ENCODE measurements at places on chromosomes 12 and 14.

DNA sequence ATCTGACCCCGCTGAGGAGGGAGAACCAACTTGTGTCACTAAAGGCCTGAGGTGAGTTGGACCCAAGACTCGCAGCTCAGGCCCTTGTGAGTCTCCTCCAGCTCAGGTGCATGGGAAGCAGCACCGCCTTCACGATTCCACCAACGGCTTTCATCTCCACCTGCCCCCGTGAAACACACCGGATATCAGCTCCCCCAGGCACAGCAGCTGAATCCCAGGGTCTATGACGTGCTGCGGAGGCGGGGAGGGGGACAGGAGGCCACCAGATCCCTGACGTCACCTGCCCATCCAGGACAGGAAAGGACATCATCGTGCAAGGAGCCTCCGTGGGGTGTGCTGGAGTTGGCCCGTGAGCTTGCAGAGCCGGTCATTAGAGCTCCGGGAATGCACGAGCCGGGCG lies 18.5 kb upstream of the SFSWAP start:
- DNase-seq = no peak

DNA sequence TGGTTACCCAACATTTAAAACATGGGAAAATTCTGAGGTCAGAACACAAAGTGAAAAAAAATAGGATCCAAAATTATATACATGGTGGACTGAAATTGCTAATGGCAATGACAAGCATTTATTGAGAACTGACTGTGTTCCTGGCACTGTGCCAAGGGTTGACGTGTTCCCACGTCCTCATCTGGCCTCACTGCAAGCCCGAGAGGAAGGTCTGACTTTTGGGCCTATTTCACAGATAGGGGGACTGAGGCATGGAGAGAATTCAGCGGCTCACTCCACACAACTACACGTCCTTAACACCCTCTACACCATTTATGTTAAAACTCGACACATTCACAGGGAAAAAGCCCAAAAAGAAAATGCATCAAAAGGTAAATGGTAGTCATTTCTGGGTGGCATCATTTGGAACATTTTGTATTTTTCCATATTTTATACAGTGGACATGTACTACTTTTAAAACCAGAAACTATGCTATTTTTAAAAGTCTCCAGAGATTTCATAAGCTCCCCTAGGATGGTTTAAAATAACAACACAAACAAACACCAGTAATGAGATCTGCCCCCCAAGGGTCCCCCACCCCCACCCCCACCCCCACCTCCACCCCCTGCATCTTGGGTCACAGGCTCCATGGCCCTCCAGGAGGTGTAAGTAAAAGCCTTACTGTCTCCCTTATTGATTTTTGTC lies 27.7 kb downstream of the CLMN start:
- no peak for DNase-seq

DNA sequence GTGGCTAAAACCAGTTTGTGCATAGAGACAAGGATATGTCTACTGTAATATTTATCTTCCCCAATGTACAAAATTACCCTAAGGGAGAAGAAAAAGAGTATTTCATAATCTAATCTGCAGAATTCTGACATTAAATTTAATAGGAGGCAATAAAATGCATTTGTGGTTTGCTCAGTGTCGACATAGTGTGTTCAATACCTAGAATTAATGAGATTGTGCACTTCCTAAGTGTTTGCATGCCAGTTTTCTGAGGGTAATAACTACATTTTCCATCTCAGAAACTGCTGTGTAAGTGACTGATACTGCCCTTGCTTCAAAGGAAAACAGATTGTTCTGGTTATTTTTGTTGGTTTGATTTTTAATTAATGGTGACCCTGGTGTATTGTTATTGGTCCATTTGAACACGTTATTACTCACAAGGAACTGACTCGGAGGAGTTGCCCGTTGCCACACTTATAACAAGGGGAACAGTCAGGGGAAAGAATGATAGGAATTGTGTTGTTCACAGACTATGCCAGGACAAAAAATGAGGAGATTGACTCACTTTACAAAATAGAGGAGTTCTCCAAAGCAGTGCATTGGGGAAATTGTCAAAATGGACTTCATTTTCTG lies 960.3 kb upstream of the TMEM132C start:
- DNase-seq = no peak

GRCh38 chr12:47896633-47897032 lies 8.2 kb downstream of the VDR start:
- DNase-seq = no peak

DNA sequence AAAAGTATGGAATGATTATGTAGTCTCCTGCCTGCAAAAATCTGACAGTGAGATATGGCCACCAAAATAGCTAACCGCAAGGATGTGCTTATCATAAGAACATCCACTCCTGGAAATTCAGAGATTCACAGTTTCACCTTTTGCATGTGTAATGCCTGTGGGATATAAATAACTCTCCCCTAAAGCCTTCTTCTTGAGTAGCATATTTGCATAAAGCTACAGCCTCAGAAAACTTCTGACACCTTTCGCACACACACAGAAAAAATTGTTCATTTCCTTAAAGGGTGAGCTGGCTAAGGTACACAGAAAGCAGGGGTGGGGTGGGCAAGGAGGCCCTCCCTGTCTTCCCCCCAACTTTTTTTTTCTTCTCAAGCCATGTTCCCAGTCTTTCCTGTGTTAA lies 3.1 kb upstream of the IGF1 start:
- no peak for DNase-seq

DNA sequence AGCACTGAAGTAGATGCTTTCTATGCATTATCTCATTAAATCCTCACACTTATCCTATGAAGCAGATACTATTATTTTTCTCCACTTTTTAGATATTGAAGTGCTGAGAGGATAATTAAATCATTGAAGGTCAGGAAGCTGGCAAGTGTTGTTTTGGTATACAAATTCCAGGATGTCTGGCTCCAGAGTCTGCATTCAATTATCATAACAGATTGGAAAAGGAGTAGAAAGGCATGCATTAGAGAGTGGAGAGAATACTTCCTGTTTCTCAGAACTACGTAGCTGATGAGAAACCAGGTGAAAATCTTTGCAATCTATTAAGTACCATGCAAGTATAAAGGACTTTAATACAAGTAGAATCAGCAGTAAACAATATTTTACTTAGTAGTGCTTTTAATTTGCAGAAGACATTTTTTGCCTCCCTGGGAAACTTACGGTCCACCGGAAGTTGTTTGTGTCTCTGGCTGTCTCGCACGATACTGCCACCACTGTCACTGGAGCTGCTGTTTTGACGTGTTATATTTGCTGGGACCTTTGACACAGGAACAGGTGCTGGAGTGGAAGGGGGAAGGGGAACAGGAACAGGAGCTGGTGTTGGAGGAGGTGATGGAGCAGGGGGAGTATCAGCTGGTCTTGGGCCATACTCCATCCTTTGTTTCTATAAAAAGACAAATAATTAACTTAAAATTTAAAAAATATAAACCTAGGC lies 158.0 kb downstream of the EPS8 start:
- DNase-seq = no peak

- DNase-seq = no peak
These were observed 271.6 kb upstream of the RTL1 start for GRCh38 chr14:101174980-101175606.

DNA sequence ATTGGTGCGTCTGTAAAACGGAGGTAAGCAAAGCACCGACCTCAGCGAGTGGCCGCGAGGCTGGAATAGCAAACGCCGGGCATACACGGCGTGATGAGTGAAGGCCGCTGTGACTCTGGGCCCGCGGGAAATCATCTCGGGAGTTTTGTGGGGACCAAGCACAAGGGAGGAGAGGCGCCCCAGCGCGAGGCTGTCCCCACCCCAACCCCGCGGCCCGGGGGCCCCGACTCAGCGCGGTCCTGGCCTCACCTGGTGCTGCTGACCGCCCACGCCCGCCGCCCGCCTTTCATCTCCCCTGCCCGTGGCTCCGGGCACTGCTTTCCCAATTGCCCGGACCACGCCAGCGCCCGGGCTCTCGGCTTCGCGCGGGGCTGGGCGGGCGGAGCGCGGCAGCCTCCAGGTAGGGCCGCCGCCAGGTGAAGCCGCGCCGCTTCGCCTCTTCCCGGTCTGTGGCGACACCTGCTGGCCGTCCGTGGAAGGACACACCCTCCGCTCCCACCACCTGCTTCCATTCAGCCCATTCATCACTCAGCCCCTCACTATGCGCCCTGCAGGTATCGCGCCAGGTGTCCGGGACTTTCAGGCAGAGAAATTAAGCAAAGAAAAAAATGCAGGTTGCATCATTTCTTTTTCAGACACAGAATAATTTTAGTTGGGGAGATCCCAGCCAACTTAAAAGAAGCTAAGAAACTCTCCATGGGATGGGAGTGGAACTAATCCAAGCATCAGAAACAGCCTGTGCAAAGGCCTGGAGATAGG lies 360.4 kb downstream of the MED13L start:
- DNase-seq = peak; percentile 42

DNA sequence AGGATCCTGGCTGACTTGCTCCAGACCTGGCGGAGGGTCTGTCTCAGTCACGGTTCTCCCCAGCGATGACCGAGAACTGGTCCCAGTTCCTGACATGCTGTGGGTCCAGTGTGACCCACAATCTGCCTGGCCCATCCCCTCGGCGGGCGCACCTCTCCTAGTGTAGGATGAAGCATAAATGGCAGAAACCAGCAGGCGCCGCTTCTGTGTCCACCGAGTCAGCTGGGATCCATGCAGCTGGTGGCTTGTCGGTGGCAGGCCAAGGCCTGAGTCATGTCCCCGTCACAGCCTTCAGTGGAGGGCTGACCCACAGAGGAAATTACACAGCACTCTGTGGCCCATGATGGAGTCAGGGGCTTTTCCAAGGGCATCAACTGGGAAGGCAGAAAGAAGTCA lies 38.5 kb downstream of the NFKBIA start:
- no peak for DNase-seq

Measured in stimulated activated CD8-positive, alpha-beta memory T cell treated with anti-CD3 and anti-CD28 coated beads, Interleukin-4, amount 100 ng/mL, for 24 hours (primary cell).